ENCODE measurements at places on chromosomes 13 and 19.

GRCh38 chr13:38824342-38824741, 137.5 kb downstream of the FREM2 start:
- DNase-seq, result no peak

- DNase-seq, result no peak
These were observed 15.7 kb upstream of the TIMM44 start for GRCh38 chr19:7959211-7959610.

- no peak for DNase-seq
These were observed 12.8 kb upstream of the CEACAM3 start for GRCh38 chr19:41783612-41784011.

DNA sequence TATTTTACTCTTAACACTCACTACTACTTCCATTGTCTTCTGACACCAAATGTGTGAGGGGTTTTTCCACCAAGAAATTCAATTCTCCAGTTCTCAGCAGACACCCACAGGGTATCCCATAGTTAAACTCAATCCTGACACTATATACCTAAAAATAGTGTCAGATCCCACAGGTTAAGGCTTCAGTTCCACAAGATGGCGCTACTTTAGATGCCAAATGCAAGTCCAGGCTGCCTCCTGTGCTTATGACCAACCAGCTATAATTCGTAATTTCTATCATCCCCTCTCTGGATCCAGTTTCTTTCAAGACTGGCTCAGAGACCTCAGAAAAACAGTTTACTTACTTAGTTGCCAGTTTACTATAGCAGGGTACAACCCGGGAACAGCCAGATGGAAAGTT, 1146.2 kb upstream of the SPRY2 start:
- no peak for DNase-seq

DNA sequence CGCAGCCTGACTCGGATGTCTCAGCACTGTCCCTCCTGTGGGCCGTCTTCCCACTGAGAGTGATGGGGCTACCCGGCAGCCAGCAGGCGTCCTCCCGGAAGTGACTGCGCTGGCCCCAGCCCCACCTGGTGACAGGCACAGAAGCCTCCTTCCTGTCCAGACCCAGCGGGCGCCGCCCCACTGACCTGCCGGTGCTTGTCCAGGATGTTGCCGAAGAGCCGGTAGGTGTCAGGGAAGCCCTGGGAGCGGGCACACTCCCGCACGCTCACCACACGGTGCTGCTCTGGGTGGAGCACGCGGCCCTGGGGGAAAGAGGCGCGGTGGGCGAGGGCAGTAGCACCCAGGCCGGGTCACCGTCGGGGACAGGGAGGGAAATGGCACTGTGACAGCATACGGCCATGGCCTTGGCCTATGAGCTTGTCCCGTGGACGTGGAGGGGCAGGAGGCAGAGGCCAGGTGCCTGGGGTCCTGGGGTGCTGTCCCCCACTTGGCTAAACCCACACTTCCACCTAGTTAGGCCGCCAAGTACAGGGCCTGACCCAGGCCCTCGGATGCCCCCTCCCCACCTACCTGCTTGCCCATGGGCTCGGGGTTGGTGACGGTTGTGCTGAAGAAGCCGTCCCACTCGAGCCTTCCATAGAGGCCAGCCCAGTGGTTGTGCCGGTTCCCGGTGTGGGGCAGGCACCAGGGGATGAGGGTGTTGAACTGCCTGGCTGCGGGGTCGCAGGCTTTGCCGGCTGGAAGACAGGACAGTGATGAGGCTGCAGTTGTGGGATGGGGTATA, 16.0 kb upstream of the EIF3G start:
- no peak for DNase-seq

DNA sequence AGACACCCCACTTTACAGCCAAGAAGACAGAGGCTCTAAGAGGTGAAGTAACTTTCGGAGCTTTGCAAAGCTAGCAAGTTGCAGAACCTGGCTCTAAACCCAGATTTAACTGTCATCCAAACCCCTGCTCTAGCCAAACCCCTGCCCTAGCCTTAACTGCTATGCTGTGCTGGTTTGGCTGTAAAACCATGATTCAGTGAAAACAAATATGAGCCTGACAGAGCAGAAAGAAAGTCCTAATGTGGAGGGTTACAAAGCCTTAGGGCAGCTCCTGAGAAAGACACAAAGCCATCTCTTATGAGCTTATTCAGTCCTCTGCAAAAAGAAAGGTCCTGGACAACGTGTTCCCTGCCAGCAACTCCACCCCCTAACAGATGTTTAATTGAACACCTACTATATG, 172.8 kb downstream of the KATNAL1 start:
- no peak for DNase-seq

- no peak for DNase-seq
These were observed 675 bp downstream of the PEG3 start for GRCh38 chr19:56839652-56840450.

- no peak for DNase-seq
These were observed 16.9 kb downstream of the CERS1 start for GRCh38 chr19:18878858-18879578.

- DNase-seq, result no peak
These were observed 1044.3 kb downstream of the DIAPH3 start for GRCh38 chr13:59119475-59119874.

DNA sequence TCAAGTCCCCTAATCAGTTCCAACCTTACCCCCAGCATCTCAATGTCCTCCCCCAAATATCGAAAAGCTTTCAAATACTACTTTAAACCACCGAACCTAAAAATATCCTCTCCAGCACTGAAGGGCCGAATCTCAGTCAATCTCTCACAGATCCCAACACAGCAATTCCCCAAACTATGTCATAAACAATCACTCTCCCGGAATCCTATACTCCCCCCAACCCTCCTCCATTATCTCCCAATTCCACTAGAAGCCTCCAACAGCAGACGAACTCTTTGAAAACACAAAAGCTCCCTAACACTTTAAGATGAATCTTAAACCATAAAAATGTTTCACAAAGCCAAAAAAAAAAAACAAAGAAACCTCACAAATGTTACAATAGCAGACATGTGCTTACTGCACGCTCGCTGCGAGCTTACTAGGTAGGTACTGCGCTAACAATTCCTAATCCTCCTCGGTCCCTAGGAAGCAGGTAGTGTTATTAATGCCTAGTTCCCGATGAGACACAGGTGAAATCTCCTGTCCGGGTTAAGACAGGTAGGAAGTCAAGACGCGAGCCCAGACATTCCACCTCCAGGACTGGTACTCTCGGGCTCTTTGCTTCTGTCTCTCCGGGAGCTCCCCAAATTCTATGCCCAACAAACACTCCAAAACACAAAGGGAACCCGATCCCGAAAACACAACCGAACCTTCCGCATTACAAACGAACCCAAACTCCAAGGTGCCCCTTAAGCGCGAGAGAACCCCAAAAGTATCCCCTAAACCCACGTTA, 14.2 kb downstream of the FBXO46 start:
- DNase-seq, result no peak

GRCh38 chr13:51440381-51440780, 12.5 kb downstream of the INTS6 start:
- no peak for DNase-seq

GRCh38 chr19:13742756-13743155, 21.6 kb upstream of the MRI1 start:
- DNase-seq, result no peak

GRCh38 chr13:55553701-55554100, 1587.0 kb upstream of the PRR20A start:
- no peak for DNase-seq

DNA sequence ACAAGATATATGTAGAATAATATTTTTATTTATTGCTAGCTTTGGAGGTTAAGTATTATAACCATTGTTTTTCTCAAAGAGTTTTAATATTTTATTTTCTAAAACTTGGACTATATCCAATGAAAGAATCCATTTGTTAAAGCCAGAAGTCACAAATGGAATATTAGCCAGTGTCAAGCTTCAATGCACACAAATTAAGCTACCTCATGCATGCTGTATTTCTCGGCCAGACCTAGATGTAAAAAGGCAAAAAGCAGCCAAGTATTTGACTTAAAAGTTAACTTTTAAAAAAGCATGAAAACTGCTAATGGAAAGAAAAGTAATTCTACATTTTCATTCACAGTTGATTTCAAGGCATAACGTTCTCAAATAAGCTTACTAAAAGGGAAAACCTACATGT, 160.0 kb upstream of the ATXN8OS start:
- no peak for DNase-seq
